Foreskin fibroblast (primary cell): ENCODE measurements at places on chromosomes 5 and 9.
A peak's percentile ranks its signal among the peaks of the same experiment; 100 is the strongest.

- DNase-seq: no peak
Measured at GRCh38 chr9:121835587-121836365, 184.3 kb downstream of the DAB2IP start.

DNA sequence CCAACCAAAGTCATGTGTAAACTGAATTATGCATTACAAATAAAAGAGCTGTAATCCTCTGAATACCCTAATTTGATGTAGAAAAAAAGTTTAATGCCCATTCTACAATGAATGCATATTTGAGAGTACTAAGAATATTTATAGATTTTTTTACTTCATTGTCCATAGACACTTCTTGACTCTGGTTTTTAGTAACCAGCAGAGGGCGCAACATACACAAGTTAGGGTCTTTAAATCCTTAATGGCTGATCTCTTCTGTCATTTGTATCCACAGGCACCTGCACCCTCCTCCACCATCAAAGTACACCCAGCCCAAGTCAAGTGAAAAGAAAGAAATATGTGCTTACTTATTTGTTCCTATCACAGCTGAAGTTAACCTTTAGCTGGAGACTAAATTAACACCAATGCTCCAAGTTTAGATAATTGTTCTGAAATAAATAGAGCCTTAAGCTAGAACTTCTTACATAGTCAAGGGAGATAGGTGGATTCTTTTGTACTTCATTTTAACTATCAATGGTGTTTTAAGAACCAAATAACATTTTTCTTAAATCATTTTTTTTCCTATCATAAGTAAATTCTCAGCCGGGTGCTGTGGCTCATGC is 524.2 kb upstream of the DAB2 start:
- DNase-seq: peak; percentile 81

- no peak for DNase-seq
Measured at GRCh38 chr9:124940521-124940893, 376 bp downstream of the GOLGA1 start.

DNA sequence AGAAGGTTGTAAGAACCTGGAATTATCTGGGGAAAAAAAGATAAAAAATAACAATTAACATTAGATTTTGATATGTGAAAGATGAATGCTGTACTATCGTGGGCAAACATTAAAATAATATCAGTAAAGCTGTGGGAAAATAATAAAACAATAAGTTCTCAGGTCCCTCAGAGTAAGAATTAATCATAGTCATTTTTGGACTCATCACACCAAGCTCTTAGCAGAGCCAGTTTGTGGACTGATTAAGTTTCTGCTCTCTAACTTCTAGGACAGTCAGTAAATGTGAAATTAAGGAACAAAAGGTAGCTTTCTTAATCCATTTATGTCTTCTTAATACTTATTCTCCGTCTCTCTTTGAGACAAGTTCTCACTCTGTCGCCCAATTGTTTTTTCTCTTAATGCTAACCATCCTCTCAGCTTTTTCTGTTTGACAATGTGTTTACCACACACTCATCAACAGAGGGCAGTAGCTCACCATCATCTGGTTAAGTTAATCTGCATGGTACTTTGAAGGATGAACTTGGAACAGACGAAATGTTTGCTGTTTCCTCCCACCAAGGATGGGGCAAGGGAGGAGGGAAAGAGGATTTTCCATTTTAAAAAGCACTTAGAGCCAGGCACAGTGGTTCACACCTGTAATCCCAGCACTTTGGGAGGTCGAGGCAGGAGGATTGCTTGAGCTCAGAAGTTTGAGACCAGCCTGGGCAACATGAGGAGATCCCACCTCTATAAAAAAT is 5.3 kb upstream of the ACO1 start:
- peak; percentile 88 for DNase-seq

DNA sequence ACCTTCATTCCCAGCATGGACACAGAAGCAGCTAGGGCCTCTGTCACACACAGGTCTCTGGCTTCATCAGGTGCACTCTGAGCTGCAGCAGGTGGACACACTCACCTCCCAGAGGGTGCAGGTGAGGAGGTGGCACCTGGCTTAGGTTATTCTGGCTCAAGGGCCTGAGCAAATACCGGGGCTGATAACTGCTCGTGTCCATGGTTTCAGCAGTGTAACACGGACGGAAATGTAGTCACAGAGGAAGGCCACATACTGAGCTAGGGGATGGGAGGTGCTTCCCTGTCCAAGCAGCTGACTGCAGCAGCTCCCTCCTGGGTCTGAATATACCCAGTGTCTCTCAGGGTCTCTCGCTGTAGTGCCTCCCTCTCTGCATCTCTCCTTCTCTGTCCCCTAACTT is 5.7 kb downstream of the PHF2 start:
- no peak for DNase-seq

DNA sequence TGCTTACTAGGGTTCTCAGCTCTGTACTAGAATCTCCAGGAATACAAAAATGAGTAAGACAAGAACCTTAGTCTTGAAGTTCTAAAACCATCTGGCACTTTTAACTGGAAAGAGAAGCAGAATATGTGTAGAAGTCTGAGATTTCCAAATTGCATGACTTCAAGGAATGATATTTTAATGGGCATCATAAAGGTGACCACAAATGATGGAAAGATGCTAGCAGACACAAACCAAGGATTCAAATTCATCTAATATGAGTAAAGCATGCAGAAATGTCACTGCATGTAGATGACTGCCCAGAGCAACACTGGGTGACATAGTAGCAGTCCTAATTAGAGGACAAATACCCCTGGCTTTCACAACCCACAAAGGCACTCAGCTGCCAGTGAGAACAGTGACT is 117.2 kb downstream of the RPS23 start:
- DNase-seq: peak; percentile 60

DNA sequence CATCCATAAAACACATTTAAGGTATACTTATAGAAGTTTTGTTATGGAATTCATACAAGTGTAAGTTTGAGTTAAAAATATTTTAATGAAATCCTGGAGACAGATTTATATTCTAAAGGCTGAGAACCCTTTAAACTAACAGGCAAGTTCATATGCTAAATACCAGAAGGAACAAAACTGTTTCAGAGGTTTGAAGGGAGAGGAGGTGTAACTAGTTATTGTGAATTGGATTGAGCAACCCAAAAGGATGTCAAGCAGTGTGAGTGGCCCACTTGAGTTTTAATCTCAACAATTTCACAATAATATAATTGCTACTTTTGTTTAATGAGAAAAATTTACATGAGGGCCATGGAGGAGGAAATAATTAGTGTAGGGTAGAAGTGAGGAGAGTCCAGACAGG is 348.5 kb upstream of the ACTBL2 start:
- no peak for DNase-seq

DNA sequence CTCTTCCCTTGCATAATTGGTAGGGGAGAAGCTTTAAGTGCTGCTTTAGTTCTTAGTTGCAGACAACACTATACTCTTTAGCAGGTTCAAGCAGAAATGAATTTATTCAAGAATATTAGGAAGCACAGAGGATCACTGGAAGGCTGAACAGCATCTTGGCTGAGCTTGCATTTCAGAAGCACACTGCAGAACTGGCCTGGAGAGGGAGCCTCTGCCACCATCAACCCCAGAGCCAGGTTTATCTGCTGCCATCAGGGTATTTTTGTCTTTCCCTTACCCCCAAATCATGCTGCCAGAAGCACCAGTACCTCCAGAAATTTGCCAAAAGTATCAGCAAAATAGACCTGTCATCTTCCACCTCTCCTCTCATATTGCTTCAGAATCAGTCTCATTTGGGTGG is 440.7 kb downstream of the DMAC1 start:
- DNase-seq: no peak

DNA sequence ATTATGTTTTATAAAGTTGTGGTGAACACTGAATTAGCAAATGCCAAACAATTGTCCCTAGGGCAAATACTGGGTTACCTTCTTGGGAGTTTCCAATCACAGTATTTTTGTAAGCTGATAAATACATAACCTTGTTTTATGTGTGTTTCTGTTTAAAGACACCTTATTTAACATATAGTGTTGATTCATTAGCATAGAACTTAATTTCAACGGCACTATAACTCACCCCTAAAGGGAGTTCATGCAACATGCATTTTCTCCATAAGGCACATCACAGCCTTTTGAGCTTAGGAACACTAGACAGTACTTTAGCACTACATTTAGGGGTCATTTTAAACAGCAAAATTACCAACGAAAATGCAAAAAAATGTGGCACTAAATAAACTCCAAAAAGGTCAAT is 74.2 kb upstream of the TYRP1 start:
- DNase-seq: no peak

DNA sequence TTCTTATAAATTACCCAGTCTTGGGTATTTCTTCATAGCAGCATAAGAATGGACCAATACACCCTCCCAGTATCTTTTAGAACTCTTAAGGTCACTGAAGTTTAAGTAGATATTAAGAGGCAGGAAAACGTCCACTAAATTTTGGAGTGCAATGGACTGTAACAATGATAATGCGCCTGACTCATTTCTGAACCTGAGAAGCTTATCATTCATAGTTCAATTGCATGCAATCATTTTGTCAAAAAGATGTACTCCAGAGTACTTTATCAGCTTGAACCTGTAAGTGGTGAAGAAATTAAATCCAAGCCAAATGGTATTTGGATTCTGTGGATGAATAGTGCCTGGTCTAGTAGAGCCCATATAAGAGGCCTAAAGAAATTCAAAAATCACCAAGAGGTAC is 196.5 kb upstream of the CDH9 start:
- DNase-seq: no peak

- DNase-seq: no peak
Measured at GRCh38 chr5:180080486-180081280, 9.1 kb upstream of the RNF130 start.

- DNase-seq: peak; percentile 36
Measured at GRCh38 chr5:81848362-81848880, 97.5 kb upstream of the SSBP2 start.

DNA sequence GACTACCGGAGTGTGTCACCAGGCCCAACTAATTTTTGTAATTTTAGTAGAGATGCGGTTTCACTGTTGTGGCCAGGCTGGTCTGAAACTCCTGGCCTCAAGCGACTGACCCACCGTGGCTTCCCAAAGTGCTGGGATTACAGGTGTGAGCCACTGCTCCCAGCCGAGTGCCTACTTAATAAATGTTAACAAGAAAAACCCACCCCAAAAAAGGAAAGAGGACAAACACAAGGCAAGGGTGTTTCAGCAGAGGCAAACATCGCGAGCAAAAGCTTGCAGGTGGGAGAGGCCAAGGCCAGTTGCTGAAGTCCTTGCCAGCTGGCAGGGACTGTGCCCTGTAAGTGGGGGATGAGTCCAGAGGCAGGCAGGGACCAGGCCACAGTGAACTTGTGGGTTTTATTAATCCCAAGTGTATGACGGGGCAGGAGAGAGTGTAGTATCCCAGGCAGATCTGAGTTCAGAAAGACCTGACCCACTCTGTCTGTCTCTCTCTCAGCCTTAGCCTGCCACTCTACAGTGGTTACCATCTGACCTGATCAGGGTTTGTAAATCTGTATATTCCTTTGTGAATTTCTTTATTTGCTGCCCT is 6.4 kb upstream of the FPGS start:
- peak; percentile 59 for DNase-seq

GRCh38 chr9:83975300-83975699 is 4.7 kb downstream of the HNRNPK start:
- DNase-seq: no peak

DNA sequence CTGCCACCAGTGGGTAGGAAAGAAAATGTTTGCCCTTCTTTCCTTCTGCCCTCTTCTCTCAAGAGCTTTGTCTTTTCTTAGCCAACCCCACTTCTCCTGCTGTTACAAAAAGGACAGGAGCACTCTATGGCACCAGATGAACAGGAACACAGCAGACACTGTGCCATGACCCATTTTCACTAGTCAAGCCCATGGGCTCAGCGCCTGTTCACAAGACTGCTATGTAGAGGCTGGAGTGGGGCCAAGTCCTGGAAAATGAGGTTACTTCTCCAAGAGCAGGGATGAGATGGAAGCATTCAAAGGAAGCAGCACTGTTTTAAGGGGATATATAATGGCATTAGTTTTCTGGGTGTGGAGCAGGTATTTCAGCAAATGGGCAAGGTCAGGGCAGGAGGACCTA is 46.8 kb upstream of the GRAMD2B start:
- no peak for DNase-seq

- no peak for DNase-seq
Measured at GRCh38 chr5:172004824-172005237, 1.6 kb downstream of the FBXW11 start.

DNA sequence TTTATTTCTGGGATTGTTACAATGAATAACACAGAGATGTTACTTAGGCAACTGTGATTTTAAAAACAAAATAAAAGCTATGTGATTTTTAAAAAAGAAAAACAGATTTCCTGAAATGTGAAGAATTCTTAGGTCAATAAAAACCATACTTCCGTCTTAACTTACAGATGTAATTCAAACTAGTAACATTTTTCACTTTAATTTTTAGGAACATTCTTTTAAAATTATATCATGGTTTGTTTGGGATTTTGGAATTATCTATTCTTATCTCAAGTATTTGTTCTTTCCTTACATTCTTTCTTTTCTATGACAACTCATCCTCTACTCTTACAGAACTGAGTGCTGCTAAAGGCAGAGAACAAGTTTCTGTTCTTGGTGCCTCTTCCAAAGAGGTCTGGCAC is 159.5 kb downstream of the RAPGEF6 start:
- DNase-seq: no peak

DNA sequence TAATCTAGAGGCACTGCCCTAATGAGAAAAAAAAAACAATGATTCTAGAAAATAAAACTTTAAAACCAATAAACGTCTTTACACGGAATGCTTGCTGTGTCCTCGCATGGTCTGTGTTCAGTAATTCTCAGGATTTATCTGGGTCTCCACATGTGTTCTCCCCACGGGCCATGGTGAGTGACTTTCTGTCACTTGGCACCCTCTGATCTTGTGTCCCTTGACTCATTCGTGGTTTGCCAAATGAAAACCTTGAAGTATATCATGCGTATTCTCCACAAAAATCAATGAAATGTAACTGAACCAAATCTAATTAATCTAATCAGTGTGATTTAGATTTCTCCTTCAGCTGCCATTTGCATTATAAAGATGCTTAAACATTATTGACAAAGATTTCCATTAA is 48.0 kb downstream of the UBE2QL1 start:
- DNase-seq: no peak

DNA sequence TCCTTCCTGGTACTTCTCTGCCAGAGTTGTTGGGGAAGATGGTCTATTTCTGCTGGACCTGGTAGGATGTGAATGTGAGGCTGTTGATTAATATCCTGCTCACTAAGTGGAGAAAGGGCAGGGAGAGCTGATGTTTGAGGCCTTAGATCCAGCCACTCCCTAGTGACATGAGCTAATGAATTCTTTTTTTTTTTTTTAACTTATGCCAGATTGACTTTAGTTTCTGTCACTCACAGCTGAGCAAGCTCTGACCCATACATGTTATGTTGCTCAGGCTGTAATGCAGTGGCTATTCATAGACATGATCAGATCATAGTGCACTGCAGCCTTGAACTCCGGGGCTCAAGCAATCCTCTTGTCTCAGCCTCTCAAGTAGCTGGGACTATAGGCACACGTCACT is 75.1 kb upstream of the SPRY4 start:
- DNase-seq: peak; percentile 39
